ENCODE measurements at places on chromosomes 6 and 20.

DNA sequence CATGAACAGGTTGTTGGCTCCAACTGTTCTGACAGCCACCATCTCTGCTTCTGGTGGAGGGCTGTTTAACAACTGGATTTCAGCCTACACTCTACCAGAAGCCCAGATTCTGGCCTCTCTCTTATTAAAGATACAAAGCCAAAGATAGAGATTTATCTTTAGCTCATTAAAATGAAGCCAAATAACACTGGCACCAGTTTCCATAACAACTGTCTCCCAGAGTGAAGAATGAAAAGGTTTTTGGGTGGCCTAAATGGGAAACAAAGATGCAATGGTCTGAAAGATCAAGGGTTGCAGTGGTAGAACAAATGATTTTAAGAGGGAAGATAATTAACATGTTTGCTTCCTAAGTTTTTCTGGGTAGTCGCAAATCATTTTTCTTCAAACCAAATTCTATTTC is 3.2 kb upstream of the SMPDL3A start:
- no peak for DNase-seq

DNA sequence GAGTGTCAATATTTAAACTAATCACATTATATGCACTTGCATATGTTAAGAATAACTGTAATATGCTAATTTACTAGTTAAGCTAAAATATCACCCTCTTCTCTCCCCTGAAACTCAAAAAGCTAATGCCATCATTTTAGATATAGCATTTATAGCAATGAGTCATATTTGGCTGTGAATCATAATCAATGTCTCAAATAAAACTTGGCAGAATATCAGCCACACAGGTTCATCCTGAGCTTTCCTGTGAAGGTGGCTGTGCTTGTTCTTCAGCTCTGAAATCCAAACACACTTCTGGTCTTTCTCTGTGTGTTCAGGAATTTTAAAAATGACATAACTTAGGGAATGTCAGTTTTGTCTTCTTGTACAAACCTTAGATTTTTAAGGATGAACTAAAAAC is 12.8 kb upstream of the PNRC1 start:
- no peak for DNase-seq

DNA sequence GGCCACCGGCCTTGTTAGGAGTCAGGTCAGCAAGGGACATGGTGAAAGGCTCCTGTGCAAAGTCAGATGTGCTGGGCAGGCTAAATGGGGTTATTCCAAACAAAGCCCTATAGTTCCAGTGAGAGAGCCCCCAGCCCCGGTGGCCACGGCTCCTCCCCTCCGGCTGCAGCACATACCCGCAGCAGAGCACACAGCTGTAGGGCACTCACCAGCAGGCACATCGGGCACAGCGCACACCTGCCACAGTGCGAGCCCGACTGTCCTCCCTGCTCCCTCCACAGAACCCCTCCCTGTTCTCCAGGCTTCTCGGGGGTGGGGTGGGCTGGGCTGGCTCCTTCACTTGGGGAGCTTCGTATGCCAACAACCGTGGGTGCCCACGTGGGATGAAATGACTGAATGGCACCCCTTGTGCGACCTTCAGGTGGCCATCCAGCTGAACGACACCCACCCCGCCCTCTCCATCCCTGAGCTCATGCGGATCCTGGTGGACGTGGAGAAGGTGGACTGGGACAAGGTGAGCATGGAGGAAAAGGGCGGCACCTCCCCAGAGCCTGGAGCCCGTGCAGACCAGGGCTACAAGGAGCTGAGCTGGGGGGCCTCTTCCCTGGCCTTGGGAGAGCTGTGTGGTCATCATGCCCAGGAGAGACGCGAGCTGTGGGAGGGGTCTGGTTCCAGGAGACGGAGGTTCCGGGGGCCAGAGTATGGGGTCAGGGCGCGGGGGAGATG is 30.9 kb downstream of the PYGB start:
- DNase-seq = no peak

DNA sequence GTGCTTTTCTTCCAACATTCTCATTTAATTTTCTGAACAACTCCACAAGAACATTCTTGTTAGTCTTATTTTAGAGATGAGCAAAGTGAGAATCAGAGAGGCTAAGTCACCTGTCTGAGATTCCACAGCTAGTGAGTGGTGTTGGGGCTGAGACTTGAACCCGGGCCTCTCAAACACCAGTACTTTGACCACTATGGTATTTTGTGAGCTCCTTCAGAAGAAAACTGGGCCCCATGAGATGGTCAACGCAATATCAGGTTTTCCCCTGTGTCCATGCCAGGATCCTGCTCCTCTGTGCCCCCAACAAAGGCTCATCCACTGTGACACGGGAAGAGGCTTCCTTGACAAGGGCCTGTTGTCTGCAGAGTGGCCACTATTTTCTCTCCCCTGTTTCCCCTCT is 51.9 kb downstream of the MAFB start:
- no peak for DNase-seq

GRCh38 chr6:33837971-33838665 is 34.3 kb upstream of the MLN start:
- no peak for DNase-seq

DNA sequence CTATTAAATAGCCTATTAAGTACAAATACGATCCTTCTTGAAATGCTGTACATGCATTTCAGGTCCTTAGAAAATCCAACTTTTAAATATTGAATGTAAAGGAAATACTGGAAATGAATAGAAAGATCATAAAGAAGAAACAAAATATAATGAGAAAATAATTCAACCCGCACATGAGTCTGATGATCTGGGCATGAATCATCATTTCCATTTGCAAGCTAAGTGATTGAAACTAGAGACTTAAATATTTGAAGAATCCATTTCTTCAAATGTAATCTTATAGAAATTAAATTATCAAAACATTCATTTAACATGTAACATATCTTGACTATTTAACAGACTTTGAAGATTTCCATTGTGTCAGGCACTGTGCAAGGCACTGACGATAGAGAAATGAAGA is 977.0 kb downstream of the TFAP2A start:
- no peak for DNase-seq

GRCh38 chr6:134176264-134176975 is 124.0 kb upstream of the SLC2A12 start:
- no peak for DNase-seq

DNA sequence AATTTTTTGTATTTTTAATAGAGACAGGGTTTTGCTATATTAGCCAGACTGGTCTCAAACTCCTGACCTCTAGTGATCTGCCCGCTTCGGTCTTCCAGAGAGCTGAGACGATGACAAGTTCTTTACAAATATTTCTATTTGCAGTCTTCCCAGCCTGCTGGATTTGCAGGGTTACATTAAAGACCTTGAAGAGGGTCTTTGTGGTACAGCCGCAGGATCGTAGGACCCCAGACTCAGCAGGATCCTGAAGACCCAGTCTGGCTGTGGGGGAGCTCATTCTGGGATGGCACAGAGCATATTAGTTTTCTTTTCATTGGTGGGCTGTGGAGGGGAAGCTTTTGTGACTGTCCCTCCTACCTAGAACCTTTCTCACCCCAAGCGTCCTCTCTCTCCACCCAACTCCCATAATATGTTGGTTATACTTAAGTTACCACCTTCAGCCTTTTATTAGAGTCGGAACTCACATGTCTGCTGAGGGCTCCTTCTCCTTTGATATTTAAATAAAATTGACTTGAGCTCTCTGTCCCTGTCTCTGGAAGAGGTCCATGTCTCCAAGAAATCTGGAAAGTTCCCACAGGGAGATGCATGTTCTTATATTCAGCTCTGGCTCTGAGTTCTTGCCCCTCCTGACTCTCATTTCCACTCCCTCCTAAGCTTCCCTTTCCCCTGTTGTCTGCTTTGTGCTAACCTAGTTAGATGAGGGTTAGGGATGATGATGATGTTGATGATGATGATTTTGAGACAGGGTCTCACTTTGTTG is 72.0 kb downstream of the TIAM2 start:
- no peak for DNase-seq

DNA sequence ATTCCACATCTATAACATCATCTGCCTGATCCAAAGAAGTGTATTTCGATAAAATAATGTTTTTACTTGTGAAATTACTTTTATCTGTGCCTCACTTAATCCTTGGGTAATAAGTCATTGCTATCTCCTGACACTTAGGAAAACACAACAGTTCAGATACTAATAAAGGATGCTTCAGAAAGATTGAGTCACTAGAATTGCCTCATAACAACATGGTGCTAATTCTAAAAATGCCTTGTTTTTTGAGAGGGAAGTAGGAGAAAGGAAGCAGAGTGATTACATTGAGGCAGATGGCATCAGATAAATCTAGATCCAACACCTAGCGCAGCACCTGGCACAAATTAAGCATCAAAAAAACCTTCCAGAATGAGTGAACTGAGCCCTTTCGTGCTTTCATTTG is 69.0 kb downstream of the NCOA7 start:
- no peak for DNase-seq

DNA sequence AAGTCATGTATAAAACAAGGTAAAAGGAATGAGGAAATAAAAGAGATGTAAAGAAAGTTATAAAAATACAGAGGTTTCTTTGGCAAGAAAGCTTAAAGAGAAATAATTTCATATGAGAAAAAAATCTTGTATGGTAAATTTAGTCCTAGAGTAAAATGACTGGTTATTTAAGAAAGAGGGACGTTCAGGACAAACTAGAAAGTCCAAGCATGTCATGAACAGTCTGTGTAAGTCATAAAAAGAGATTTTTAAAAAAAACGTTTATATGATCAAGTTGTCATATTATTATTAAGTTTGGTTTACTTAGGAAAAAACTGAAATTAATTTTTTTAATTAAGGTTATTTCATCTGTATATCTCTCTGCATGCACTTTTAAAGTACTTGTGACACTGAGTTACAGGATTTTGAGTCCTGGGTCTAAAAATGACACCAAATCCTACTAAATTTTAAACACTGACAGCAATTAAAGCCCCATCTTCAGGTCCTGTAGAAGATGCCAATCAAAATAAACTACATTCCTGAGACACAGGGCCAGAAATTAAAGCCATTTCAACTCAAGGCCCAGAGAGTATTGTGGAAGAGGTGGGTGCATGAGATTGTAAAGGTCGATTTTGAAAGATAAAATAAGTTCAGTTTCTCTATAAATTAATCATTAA is 62.4 kb downstream of the AGPAT4 start:
- no peak for DNase-seq

GRCh38 chr20:1741309-1742048 is 83.9 kb upstream of the SIRPG start:
- no peak for DNase-seq

GRCh38 chr20:64113796-64114355 is 6.5 kb upstream of the NPBWR2 start:
- DNase-seq = no peak

DNA sequence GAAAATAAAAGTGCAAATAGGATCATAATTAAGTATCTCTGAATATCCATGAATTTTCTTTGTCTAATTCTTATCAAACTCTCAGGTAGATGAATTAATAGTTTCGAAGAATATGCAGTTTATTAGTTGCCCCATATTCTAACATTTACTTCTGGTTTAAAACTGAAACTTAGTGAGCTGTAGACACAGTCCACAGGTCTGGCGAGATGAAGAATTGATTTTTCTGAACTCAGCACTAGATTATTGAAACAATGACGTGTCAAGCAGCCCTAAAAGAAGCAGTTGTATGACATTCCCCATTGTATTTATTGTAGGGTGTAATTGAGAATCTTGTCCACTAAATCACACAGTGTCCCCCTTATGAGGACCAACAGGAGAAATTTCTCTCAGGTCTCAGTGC is 407.1 kb downstream of the GRIK2 start:
- DNase-seq = no peak

GRCh38 chr20:1895674-1896483 is 672 bp downstream of the SIRPA start:
- no peak for DNase-seq

DNA sequence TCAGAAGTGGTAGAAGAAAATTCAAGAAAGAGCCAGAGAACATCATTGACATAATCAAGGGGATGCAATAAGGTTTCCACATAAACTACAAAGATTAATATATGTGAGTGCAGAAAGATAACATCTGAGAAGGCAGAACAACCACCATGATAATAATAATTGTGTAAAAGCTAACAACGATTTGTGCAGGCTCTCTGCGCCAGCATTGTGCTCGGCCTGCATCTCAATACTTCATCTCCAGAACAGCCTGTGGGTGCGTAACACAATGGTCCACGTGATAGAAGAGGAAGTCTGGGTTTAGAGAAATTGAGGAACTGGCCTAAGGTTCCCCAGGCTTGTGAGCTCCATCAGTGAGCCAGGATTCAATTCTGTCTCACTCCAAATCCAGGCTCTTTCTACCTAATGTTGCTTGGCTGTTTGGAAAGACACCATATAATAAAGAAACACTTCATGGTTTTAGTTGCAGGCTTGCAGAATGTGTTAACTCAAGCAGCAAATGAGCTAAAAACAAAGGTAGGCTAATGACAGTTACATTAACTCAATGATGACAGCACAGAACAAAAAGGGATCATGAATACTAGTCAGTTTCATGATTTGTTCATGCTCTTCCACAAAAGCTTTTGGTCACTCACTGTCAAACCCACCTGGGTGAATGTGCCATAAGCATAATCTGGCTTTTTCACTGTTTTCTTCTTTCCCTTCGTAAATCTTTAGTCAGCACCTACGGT is 71.2 kb downstream of the LY86 start:
- DNase-seq = no peak

DNA sequence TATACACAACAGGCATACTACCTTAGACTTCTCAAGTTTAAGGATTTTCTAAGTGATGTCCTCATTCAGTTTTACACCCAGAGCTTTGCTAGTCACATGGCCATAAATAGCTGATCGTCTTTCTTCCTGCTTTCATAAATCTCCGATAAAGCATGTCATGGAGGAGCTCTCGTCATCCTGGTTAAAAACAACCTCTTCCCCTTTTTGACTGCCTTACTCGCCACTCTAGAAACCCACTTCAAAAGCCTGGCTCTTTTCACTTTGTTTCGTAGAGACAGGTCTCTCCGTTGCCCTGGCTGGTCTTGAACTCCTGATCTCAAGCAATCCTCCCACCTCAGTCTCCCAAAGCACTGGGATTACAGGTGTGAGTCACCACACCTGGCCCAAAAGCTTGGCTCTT is 67.0 kb upstream of the SMIM29 start:
- no peak for DNase-seq

GRCh38 chr6:33271117-33271467 is 584 bp downstream of the VPS52 start:
- no peak for DNase-seq

GRCh38 chr6:80268865-80269730 is 162.6 kb downstream of the BCKDHB start:
- no peak for DNase-seq

- DNase-seq = no peak
These were observed 19.5 kb downstream of the PERP start for GRCh38 chr6:138087593-138088325.

DNA sequence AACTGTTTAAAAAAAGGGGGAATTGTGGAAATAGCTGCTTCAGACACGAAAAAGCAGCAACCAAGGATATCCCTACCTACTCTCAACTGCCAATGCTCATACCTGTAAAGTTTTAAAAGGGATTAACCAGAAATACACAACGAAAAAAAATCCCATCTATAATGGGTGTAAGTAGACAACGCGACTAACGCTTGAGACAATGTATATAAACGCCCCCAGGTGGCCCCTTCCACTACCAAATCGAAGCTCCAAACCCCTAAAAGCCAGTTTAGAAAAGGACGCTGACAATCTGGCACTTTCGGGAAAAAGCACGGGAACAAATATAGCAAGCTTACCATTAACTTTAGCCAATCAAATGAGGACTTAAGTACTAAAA is 94.5 kb upstream of the BTN3A2 start:
- DNase-seq = no peak

Data from activated T-cell treated with anti-CD3 and anti-CD28 coated beads for 1 hour (primary cell).